ENCODE measurements at places on chromosomes 7 and 10. TPM values are rescaled to one million over a fixed set of nuclear protein-coding genes. Genes with fewer than 3 reads are reported as not detected.

GRCh38 chr10:30743586-30743985 lies 114.0 kb upstream of the LYZL2 start:
- H3K27ac ChIP-seq, result no peak overlapping the region
- no peak for DNase-seq
- H3K4me1 ChIP-seq, result no peaks in the 10 kb centered on the region
- H3K36me3 ChIP-seq, result no peaks in the 10 kb centered on the region

GRCh38 chr10:131556061-131556896 lies 244.8 kb upstream of the TCERG1L start:
- no peaks in the 10 kb centered on the region for H3K36me3 ChIP-seq
- H3K27me3 ChIP-seq, result no peaks in the 10 kb centered on the region
- H3K27ac ChIP-seq, result no peak overlapping the region

GRCh38 chr10:4834898-4835405 lies 8.9 kb downstream of the AKR1E2 start:
- no peak overlapping the region for H3K27ac ChIP-seq
- H3K4me1 ChIP-seq, result no peaks in the 10 kb centered on the region
- no peaks in the 10 kb centered on the region for H3K27me3 ChIP-seq
- no peaks in the 10 kb centered on the region for H3K36me3 ChIP-seq

DNA sequence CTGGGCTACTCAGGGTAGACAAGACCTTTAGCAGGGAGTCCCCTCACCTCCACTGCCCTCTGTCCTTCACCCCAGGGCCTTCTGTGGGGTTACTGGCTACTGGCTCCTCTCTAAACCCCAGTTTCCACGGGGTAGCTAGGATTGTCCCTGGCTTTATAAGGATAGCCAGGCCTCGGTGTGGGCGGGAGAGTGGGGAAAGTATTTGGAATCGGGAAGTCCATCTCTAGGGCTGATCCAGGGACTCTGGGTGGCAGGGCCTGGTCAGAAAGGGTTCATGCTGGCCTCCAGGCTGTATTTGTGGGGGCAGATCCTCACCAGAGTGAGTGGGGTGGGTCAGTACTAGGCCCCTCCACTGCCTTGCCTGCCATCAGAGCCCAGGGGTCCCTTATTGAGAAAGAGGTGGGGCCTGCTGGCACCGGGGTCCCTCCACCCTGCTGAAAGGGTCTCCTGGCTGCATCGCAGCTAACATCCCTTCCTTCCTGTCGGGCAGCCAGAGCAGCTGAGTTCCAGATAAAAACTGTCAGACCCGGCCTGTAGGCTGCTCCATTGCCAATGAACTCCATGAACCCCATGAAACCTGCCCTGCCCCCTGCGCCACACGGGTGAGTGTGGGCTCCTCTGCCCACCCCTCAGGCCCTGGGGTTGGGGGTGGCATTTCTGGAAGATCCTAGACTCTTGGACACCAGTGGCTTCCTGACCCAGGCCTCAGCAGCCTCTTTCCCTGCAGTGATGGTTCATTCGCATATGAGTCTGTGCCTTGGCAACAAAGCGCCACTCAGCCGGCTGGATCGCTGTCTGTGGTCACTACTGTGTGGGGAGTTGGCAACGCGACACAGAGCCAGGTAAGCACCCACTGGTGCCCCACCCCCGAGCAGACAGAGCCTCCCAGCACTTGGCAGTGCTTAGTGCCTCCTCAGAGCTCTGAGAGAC lies 7.3 kb downstream of the ZMIZ2 start:
- no peak overlapping the region for H3K27ac ChIP-seq
- peaks cover 13% of the 10 kb centered on the region for H3K36me3 ChIP-seq
- peaks cover 8% of the 10 kb centered on the region for H3K4me1 ChIP-seq
- no peak overlapping the region for H3K4me3 ChIP-seq
- no peaks in the 10 kb centered on the region for H3K27me3 ChIP-seq
- DNase-seq, result no peak

Gene AKR1C2
- 129 TPM for total RNA-seq

DNA sequence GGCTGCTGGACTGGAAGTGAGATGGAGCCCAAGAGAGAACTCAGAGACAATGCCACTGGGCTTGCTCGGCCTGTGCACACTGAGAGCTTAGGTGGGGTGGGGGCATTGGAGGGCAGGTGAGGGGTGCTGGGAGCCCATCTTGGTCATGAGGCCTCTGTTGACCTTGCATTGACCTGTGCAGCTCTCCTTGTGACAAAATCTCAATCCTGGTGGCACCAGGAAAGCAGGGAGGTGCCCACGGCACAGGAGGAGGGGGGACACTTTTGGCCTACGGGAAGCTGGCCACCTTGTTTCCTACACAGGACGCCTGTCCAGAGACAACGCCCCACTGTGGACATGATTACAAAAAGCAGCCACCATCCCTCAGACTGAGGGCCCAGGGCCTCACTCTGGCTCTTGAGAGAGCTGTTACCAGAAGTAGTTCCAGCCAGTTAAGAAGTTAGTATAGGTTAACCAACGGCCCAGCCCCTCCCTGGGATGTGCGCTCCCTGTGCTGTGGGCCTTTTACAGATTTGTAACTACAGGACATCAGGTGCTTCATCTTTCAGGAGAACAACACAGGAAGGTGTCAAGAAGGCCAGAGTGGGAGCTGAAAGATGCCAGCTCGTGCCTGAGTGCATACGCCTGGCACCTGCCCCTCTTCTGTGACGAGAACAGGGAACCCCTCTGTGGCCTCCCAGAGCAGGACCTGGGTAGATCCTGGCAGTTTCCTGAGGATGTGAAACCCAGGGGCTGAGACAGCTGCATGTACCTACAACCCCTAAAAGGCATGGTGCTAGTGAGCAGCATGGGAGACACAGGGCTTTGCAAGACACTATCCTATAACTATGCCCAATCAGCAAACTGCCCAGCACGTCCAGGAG lies 10.3 kb downstream of the PKD1L1 start:
- H3K4me1 ChIP-seq, result no peaks in the 10 kb centered on the region
- no peaks in the 10 kb centered on the region for H3K36me3 ChIP-seq
- H3K27ac ChIP-seq, result no peak overlapping the region
- H3K27me3 ChIP-seq, result no peaks in the 10 kb centered on the region
- DNase-seq, result no peak
- no peak overlapping the region for H3K4me3 ChIP-seq

DNA sequence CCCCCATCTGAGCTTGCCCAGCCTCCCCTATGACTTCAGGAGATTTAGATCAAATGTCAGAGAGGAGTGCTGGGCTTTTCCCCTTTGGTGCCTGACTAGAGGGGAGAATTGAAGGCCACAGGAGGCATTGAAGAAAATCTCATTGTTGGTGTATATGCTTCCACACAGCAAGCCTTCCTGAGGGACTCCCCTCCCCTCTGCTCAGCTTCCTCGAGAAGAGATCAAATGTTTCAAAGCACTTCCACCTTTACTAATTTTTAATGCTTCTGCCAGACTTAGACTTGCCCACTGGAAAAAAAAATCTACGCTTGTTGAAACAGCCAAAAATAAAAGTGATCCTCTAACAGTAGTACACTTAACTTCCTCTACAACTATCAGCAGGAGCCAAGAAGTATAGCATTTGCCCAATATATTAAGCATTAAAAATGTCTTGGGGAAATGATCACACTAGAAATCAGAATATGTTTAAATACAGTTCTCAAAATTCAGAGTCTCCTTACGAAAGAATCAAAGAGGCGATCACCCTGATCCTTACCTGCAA lies 79.3 kb downstream of the FZD1 start:
- no peak overlapping the region for H3K4me3 ChIP-seq
- no peak overlapping the region for H3K27ac ChIP-seq
- DNase-seq, result no peak
- H3K4me1 ChIP-seq, result peaks cover 5% of the 10 kb centered on the region
- H3K27me3 ChIP-seq, result no peaks in the 10 kb centered on the region

Data from liver (tissue), 10 donors.